SHP77 (cell line): ENCODE measurements at places on chromosomes 2 and 18.

DNA sequence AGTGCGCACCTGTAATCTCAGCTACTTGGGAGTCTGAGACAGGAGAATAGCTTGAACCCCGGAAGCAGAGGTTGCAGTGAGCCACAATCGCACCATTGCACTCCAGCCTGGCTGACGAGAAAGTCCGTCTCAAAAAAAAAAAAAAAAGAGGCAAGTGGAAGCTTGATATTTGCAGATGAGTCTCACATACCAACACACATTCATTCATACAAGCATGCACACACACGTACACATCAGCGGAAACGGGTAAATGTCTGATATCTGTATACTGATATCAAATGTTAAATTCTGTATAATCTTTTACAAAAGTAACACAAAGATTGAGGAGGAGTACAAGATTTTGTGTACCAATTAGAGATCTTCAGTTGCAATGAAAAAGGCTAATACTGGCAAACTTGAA is 47.8 kb upstream of the SPOPL start:
- DNase-seq, result no peak

- DNase-seq, result no peak
Measured at GRCh38 chr2:108345951-108346350, 31.8 kb upstream of the SULT1C4 start.

- DNase-seq, result no peak
Measured at GRCh38 chr2:235614900-235615712, 121.3 kb downstream of the AGAP1 start.

GRCh38 chr2:187934692-187935091 is 357.0 kb upstream of the GULP1 start:
- no peak for DNase-seq

GRCh38 chr2:8392098-8392866 is 289.6 kb upstream of the ID2 start:
- DNase-seq, result no peak

GRCh38 chr2:19038071-19039015 is 320.1 kb downstream of the OSR1 start:
- DNase-seq, result no peak

DNA sequence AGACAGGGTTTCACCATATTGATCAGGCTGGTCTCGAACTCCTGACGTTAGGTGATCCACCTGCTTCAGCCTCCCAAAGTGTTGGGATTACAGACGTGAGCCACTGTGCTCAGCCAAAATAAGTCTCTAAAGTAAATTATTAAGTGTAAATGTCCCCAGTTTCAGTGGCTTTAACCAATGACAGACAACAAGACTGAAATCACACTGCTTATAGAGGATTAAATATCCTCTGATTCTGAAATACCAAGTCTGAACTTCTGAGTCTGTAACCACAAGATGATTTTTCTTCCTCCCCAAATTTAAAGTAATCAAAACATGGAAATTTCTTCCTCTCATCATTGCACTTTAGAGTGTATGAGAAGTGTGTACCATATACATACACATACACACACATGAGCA is 16.5 kb upstream of the ANKRD44 start:
- no peak for DNase-seq

DNA sequence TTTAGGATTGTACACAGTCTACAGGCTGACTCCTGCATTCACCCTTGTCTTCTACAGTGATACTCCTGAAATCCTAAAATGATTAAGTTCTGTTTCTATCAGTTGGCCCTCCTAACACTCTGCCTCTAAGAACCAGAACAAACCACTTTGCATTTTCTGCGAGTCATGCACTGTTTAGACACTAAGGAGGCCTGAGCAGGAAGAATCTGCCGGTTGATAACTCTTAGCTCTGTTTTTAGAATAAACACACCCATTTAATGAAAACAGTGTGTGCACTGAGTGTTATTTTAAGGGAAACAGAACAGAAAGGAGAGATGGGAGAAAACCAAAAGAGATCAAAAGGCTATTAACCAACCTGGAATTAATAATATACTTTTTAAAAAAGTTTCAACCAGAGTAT is 22.9 kb upstream of the SSB start:
- DNase-seq, result no peak

GRCh38 chr2:182072861-182073260 is 87.2 kb downstream of the PPP1R1C start:
- no peak for DNase-seq

DNA sequence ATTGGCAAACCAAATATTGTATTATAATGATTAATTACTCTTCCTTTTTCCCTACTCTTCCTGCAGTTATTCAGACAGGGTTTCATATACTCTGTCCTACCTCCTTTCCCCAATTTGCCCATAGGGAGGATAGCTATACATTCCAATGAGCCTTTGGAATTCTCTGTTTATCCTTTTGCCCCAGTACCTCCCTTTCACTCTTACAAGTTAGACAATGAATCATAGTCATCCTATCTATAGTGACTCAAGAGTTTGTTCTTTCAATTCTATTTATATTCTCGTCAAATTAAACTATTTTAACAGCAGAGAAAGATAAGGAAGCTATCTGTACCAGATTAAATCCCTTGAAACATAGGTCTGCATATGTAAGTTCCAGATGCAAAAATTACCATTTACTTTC is 437.5 kb downstream of the NR4A2 start:
- no peak for DNase-seq

GRCh38 chr18:13592246-13592645 is 134.1 kb downstream of the FAM210A start:
- DNase-seq, result no peak

DNA sequence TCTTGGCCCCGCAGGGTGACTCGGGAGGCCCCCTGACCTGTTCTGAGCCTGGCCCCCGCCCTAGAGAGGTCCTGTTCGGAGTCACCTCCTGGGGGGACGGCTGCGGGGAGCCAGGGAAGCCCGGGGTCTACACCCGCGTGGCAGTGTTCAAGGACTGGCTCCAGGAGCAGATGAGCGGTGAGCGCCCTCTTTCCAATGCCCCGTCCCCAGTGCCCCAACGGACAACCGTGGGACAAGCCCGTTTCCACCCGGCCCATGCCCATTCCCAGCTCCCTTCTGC is 2.6 kb upstream of the CHRND start:
- DNase-seq, result no peak

- DNase-seq, result no peak
Measured at GRCh38 chr2:31197166-31197565, 20.1 kb downstream of the CAPN14 start.

DNA sequence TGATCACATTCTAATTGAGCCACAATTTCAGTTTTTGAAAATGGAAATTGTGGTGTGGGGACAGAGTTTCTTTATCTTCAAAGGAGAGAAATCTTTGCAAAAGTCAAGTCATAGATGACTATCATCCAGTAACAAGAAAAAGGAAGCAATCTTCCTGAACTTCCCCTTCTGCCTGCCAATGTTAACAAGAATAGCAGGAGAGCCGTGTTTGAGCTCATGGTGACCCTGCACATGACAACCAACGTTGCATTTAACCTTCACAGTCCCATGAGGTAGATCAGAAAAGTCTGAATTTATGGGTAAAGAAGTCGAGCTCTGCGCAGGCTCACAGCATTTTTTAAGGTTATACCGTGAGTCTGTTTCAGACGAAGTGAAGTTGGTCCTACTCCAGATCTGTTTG is 454.9 kb downstream of the LPIN1 start:
- DNase-seq, result no peak

GRCh38 chr2:11652553-11652952 is 17.4 kb downstream of the NTSR2 start:
- no peak for DNase-seq

DNA sequence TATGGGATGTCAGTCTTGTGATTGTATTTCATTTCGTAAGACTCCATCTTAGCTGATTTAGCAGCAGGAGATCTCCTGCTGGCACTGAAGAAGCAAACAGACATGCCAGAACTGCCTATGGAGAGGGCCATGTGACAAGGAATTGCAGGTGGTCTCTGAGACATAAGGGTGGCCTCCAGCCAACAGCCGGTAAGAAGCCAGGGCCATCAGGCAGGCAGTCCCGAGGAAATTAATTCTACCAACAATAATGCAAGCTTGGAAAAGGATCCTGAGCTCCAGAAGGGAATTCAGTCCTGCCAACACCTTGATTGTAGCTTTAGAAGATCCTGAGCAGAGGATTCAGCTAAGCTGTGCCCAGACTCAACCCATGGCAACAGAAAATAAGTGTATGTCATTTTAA is 87.1 kb upstream of the DNAJC10 start:
- no peak for DNase-seq

GRCh38 chr18:26812462-26812861 is 53.0 kb downstream of the AQP4 start:
- DNase-seq, result no peak

DNA sequence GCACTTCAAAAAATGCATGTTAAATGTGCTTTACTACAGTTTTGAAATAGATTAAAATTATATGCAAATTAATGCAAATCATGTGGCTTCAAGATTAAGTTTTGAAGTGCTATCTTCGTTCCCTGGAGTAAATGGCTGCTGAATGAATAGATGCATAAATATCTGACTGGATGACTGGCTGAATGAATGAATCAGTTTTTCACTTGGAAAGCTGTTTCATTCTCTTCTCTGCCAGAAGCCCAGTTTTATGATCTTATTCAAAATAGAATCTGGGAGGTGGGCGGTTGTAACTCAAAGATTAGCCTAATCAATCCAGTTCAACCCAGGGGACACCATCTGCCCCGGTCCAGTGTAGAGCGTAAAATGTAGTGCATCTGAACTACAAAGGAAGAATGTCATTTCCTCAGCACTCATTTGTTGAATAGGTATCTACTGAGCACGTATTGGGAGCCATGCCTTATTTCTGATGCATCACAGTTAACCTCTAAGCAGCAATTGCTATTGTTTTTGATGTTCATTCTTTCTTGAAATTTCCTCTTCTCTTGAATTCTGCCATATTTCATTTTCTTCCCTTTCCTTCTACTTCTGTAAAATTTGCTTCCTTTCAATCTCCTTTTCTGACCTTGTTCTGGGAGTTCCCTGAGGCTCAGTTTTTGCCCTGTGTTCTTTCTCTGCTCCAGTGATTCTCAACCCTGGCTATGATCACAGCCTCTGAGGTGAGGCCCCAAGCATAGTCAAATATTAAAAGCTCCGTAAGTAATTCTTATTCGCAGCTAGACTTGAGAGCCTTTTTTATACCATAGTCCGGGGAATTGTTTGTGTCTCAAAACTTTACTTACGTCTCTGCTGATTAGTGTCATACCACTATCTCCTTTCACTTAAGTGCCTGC is 282.7 kb downstream of the PARD3B start:
- DNase-seq, result no peak

DNA sequence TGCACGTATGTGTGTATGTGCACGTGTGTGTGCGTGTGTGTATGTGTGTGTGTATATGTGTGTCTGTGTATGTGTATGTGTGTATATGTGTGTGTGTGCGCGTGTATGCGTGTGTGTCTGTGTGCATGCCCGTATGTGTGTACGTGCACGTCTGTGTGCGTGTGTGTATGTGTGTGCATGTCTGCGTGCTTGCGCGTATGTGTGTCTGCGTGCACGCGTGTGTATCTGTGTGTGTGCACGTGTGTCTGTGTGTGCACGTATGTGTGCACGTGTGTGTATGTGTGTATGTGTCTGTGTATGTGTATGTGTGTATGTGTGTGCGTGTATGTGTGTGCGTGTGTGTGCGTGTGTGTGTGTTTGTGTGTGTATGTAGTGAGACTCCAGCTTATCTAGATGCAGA is 97.5 kb upstream of the SPATS2L start:
- no peak for DNase-seq

DNA sequence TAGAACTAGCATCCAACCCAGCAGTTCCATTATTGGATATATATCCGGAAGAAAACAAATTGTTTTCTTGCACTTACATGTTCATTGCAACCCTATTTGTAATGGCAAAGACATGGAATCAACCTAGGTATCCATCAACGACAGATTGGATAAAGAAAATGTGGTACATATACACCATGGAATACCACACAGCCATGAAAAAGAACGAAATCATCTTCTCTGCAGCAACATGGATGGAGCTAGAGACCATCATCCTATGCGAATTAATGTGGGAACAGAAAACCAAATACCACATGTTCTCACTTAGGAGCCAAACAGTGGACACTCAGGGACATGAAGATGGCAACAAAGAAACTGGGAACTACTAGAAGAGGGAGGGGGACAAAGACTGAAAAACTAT is 352.7 kb downstream of the CDH2 start:
- DNase-seq, result no peak

- no peak for DNase-seq
Measured at GRCh38 chr2:98732430-98733051, 1.6 kb upstream of the MGAT4A start.

GRCh38 chr2:212076456-212076855 is 462.1 kb downstream of the ERBB4 start:
- DNase-seq, result no peak
